ENCODE measurements at places on chromosomes 4 and X.

DNA sequence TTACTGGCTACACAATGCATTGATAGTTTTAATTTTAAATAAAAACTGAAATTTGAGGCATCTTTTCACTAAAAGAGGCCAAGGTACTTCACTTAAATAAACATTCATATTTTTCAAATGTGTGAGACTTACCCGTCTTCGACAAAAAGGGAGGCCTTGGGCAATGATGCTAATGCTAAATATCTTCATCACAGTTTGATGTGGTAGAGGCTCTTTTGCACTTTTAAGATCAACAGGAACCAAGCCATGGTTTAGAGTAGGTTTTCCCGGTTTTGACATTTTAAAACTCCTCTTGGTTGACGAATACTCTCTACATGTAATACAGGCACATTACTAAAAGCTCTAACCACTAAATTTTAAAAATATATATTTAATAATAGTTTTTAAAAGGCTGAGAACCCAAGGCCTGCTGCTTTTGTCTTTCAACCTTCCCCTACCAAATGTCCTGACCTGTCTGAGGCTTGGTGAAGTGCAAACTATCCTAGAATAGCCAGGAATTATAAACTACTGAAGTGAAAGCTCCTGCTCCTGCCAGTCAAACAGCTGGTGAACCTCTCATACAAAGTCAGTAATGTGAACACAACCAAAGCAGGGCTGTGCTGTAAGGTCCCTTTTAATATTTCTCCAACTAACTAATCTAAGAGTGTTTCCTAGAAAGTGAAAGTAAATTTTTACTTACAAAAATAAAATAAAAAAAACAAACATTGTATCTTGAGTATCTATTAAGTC lies 153.7 kb downstream of the FBXW7 start:
- DNase-seq = no peak

DNA sequence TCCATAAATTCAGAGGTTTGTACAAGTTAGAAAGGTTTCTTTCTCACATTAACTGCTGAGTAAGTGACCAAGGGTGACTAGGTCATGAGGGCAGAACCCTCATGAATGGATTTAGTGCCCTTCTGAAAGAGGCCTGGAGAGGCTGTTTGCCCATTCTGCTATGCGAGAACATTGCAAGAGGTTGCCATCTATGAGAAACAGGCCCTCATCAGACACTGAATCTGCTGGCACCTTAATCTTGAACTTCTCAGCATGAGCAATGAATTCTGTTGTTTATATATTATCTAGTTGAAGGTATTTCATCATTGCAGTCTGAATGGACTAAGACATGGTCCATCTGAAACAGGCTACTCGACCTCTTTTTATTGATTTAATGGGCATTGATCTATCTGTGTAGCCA lies 96.2 kb upstream of the GPRIN3 start:
- DNase-seq = no peak

DNA sequence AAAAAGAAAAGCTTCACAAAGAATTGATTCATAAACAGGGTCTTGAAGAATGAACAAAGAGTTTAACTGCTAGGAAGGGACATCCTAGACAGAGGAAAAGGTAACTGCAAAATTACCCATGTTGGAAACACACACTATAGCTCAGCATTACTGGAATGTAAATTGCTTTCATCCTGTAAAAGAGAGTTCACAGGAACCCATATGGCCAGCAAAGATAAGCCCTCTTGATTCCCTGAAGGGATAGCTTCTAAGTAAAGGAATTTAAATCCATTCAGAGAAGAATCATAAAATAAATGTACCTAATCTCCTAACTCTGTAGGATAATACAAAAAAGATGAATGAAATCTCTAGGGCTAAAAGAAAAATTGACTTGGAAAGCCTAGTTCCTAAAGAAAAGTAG lies 107.1 kb upstream of the INTU start:
- DNase-seq = no peak

DNA sequence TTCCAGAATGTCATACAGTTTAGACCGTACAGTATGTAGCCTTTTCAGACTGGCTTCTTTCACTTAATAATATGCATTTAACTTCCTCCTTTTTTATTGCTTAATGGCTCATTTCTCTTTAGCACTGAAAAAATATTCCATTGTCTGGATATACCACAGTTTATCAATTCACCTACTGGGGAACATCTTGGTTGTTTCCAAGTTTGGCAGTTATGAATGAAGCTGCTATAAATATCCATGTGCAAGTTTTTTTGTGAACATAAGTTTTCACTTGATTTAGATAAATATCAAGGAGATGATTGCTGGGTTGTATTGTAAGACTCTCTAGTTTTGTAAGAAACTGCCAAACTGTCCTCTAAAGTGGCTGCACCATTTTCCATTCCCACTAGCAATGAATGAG lies 375.5 kb downstream of the PCDH18 start:
- DNase-seq = no peak

DNA sequence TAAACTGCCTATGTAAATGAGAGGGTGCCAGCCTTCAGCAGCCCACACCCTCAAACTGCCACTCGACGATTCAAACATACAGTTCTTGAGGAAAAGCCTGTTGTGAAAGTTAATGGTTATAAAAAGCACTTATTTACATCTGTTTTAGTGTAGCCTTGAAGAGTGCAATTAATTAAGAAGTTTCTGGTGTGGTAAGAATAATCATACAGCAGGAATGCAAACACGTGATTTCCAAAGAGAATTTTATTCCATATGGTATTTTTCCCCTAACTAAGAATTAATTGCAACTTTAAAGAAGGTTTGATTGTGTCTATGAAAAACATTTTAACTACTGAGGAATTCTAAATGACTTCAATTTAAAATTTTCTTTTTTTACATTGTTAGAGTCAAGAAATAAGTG lies 176.3 kb upstream of the PITX2 start:
- DNase-seq = no peak

GRCh38 chrX:109704563-109704962 lies 28.5 kb downstream of the ACSL4 start:
- no peak for DNase-seq

DNA sequence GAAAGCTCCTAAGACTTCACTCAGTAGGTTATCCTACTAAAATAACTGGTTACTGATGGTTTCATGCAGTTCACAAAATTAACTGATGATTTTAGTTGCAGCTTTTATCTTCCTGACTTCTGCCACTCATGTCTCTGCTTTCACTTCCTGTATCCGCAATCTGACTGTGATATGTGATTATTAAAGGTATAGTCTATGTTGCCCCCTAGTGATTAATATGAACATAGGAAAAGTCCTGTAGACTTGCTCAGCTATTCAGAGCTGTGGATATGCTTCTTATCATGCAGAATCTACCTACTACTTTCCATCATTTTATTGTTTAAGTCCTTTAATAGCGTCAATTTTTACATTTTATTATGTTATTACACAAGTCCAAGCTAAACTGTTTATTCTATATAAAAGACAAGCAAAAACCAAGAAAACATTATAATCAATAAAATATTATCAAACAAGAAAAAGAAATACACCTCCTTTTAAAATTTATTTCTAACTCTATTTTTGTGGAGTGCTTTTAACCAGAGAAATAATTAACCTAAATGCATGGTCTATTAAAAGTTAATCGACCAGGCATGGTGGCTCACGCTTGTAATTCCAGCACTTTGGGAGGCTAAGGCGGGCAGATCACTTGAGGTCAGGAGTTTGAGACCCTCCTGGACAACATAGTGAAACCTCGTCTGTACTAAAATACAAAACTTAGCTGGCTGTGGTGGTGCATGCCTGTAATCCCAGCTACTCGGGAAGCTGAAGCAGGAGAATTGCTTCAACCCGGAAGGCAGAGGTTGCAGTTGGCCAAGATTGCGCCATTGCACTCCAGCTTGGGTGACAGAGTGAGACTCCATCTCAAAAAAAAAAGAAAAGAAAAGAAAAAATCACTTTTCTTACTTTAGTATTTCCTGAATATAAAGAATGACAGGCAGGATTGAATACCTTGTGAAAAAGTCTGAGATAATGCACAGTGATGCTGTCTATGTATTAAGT lies 40.4 kb upstream of the TLR2 start:
- DNase-seq = no peak

- peak; percentile 18 for DNase-seq
These were observed 200.6 kb upstream of the FTHL17 start for GRCh38 chrX:31272472-31272775.

GRCh38 chrX:38473701-38474100 lies 87.6 kb upstream of the TSPAN7 start:
- no peak for DNase-seq

DNA sequence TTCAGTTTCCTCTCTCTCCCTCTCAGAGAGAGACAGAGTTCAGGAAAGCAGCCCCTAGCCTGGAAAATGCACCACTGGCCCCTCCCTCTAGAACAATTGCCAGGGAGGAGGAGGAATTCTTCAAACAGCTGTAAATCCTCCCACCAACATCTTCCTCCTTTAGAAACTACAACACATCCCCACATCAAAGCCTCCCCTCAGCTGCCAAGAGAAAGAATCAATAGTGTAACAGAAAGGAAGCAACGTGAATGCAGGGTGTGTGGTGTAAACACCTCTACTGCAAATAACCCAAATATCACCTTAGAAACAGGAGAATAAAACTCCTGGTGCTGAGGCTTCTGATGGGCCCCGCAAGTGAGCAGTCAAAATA lies 249.9 kb upstream of the GATB start:
- no peak for DNase-seq

DNA sequence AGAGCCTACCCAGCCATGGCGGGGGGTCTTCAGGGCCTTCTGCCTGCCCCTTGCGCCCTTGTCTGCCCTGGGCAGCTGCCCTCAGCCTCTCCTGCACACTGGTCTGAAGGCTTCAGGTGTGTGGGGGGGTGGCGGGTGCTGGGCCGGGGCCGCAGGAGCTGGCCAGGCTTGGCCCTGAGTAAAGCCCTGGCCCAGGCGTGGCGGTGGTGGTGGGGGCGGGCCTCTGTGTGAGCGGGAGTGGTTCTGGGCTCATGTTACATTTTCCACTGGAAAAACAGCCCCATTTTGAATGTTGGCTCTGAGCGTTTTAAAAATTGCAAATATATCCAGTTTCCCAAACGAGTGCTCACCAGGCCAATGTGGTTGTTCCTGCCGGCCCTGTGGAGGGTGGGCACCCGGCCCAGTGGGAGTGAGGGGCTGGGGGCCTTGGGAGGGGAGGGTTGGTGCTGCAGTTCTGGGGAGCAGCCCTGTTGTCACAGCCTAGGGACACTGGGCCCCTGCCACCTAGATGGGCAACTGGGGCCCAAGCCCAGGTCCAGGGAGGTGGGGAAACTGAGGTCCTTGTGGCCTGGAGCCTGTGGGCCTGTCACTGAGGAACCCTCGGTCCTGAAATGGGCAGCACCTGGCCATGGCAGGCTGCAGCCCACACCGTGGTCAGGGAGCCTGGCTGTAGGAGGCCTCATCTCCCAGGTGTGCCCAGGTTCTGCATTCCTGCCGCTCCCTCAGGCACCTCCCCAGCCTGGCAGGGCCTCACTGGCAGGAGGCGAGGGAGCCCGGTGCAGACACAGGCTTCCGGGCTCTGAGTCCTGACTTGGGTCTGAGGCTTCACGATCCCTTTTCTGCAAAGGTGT lies 28.3 kb downstream of the FGFRL1 start:
- DNase-seq = no peak

GRCh38 chrX:152878976-152879755 lies 18.7 kb upstream of the ZNF185 start:
- no peak for DNase-seq

DNA sequence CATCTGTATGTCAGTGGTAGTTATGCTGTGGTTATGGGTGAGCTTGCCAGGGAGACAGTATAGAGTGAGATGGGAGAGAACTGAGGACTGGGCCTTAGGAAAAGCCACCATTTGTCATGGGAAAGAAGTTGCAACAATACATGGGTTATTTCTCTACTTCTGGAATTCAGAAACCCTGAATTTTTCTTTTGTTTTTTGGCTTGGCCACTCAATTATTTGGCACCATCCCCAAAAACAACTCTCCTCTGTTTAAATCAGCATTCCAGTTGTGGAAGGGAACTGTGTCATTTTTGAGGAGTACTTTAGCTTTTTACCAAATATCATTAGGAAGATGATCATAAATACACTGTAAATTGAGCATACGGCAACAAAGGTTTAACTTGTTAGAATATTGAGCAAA lies 41.1 kb upstream of the ACSL4 start:
- no peak for DNase-seq

DNA sequence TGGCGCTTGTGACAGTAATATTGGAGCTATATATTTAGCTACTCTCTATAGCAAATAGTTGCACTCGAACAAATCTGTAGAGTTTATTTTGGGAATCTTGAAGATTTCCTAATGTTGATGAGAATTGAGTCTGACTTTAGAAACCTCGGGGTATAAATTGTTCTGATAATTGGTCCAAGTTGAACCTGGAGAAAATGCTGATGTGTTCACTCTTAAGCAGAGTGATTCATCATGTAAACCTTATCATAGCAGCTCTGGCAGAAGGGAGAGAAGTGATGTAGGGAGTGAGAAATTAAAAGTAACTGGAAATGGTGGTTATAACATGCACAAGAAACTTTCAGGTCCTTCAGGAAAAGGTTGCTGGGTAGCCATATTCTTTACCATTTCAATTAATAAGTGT lies 16.4 kb upstream of the SLC4A4 start:
- no peak for DNase-seq

DNA sequence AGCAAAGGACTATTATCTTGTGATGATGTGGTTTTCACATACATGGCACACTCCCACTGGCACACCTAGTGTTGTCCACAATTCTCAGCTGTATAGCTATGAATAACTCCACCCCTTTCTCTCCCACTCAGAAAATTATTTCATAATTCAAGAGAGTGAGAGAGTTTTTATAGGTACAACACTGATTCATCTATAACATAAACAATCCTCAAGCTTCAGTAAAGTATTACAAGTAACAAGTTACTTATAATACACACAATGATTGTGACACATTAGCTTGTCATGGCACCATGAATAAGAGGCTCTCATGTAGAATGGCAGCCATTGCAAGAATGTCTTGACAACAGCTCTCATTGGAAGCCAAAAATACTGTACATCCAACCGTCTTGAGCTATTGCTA lies 43.9 kb downstream of the RAB40A start:
- no peak for DNase-seq

DNA sequence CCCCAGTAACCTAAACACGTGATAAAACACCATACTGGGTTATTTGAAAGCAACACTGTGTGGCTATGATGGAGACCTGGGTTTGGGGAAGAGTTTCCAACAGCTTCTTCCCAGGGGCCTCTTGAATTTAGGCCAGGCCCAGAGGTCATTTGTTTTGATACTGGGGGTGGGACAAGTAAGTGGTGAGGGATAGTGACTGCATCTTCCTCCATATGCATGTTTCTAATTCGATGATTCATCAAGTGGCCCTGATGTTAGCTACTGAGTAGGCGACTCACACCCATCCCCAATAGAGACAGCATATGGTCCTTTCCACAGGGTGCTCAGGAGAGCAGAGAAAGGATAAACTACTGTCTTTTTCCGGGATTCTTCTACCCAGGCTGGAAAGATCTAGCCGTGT lies 2.7 kb downstream of the NDP start:
- DNase-seq = no peak

GRCh38 chrX:19272452-19272851 lies 71.3 kb upstream of the PDHA1 start:
- no peak for DNase-seq

DNA sequence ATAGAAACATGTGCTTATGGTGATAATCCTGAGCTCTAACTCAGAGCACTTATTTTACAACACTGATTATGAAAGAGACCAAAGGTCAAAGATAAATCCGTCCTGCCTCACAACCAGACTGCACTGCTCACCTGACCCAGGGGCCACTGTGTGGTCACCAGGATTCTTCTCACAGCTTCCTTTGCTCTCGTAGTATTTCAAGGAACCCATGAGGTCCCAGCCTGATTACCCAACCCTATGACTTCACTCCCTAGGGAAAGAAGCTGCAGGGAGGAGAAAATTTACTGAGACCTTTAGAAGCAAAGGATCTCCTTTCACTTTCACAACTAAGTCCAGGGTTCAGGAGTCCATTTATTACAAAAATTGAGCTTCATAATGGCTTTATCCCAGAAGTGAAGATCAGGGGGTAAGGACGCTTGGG lies 9.6 kb downstream of the SLC25A5 start:
- no peak for DNase-seq

All from neuronal stem cell (in vitro differentiated cells).